Ascending aorta (tissue), 2 donors: ENCODE measurements at places on chromosomes 7 and 10.
A peak's percentile ranks its signal among the peaks of the same experiment; 100 is the strongest.

- no peak overlapping the region for H3K4me3 ChIP-seq
- H3K27me3 ChIP-seq: no peaks in the 10 kb centered on the region
- peak overlapping the region; percentile 94 for H3K27ac ChIP-seq
- H3K4me1 ChIP-seq: peaks cover 27% of the 10 kb centered on the region
These were observed 461.9 kb upstream of the KLF6 start for GRCh38 chr10:4246881-4247358.

- H3K36me3 ChIP-seq: no peaks in the 10 kb centered on the region
- no peak overlapping the region for H3K27ac ChIP-seq
- H3K4me1 ChIP-seq: no peaks in the 10 kb centered on the region
- no peak for DNase-seq
- no peak overlapping the region for H3K4me3 ChIP-seq
These were observed 157.1 kb downstream of the TSPAN12 start for GRCh38 chr7:120700796-120701195.

DNA sequence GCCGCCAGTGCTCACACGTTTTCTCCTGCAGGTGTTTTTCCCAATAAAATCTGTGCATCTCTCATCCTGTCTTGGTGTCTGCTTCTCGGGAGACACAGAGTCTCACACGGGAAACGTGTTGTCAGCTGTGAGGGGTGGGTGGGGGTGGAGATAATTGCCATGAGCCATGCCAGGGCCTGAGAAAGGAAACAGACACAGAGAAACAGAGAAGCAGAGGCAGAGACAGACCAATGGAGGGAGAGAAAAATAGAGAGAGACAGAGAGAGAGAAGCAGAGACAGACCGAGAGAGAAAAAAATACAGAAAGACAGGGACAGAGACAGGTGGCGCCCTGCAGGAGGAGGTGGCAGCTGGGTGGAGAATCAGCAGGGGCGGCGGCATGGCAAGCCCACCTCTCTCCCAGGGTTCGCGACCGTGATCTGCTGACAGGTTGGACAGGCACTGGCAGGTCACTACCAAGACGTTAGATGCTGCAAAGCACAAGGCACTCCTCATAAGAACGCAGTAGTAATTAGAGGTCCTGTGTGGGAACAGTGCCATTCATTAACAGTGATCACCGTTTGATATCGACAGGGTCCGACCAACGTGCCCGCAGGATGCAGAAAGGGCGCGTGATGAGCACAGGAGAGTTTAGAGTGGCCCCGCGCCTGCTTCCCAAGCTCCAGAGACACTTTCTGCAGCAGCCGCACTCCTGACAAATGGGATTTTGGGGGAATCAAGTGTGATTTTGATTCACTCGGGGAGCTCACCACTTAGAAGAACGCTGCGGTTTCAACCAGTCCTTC, 70.5 kb upstream of the INSIG1 start:
- H3K4me3 ChIP-seq: no peak overlapping the region
- H3K36me3 ChIP-seq: no peaks in the 10 kb centered on the region
- no peaks in the 10 kb centered on the region for H3K4me1 ChIP-seq
- H3K27me3 ChIP-seq: no peaks in the 10 kb centered on the region
- no peak for DNase-seq
- no peak overlapping the region for H3K27ac ChIP-seq

- DNase-seq: no peak
- H3K4me3 ChIP-seq: no peak overlapping the region
- no peaks in the 10 kb centered on the region for H3K36me3 ChIP-seq
- no peaks in the 10 kb centered on the region for H3K27me3 ChIP-seq
- H3K4me1 ChIP-seq: no peaks in the 10 kb centered on the region
These were observed 332.5 kb downstream of the WDR11 start for GRCh38 chr10:121183707-121184106.

- peaks cover 2% of the 10 kb centered on the region for H3K4me1 ChIP-seq
- no peaks in the 10 kb centered on the region for H3K36me3 ChIP-seq
- no peak overlapping the region for H3K4me3 ChIP-seq
- no peak overlapping the region for H3K27ac ChIP-seq
These were observed 10.9 kb upstream of the GDF2 start for GRCh38 chr10:47311193-47311931.

DNA sequence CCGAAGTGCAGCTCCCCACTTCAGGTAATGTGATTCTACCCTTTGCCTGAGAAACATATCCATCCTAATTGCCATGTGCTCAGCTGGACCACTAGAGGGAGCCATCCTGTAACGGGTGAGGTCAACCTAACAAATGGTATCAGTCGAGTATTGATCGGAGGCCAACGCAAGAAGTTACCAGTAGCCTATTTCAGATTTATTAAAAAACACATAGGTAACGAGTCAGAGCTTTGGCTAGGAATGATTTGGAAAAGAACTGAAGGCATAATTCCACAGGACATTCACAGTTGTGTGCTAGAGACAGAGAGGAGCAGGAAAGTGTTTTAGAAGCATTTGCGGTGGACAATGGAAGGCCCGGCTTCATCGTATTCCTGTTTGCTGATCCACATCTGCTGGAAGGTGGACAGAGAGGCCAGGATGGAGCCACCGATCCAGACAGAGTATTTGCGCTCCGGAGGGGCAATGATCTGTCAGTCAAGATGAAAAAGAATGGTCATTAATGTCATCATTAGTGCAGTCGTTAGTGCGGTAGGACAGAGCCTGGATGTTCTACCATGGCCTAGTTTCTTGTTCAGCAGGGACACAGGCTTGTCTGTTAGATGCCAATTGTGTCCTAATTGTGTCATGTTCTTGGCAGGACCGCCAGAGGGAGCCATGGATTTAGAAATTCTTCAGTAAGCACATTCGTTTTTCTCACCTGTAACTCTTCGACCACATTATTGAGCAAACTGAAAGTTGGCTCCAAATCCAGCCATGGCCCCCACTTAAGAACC, 17.5 kb downstream of the ACTA2 start:
- no peak for DNase-seq
- H3K4me3 ChIP-seq: no peak overlapping the region
- no peaks in the 10 kb centered on the region for H3K27me3 ChIP-seq
- H3K27ac ChIP-seq: peak overlapping the region; percentile 53

- DNase-seq: peak; percentile 91
- peak overlapping the region; percentile 50 for H3K4me3 ChIP-seq
- no peaks in the 10 kb centered on the region for H3K36me3 ChIP-seq
- peak overlapping the region; percentile 86 for H3K27ac ChIP-seq
- peaks cover 27% of the 10 kb centered on the region for H3K4me1 ChIP-seq
These were observed 254.1 kb downstream of the TNS3 start for GRCh38 chr7:47327698-47328391.

GRCh38 chr10:70457759-70458305, 16.4 kb upstream of the NODAL start:
- no peak for DNase-seq
- H3K27ac ChIP-seq: peak overlapping the region; percentile 91
- no peaks in the 10 kb centered on the region for H3K36me3 ChIP-seq
- H3K4me1 ChIP-seq: peaks cover 5% of the 10 kb centered on the region
- H3K4me3 ChIP-seq: peak overlapping the region; percentile 58

- H3K36me3 ChIP-seq: no peaks in the 10 kb centered on the region
- no peak for DNase-seq
- H3K4me1 ChIP-seq: peaks cover 19% of the 10 kb centered on the region
- no peak overlapping the region for H3K4me3 ChIP-seq
- H3K27me3 ChIP-seq: no peaks in the 10 kb centered on the region
These were observed 142.6 kb downstream of the PLXDC2 start for GRCh38 chr10:19958787-19959186.

- DNase-seq: no peak
- H3K4me1 ChIP-seq: no peaks in the 10 kb centered on the region
- no peaks in the 10 kb centered on the region for H3K36me3 ChIP-seq
- no peak overlapping the region for H3K27ac ChIP-seq
- no peaks in the 10 kb centered on the region for H3K27me3 ChIP-seq
- no peak overlapping the region for H3K4me3 ChIP-seq
These were observed 9.4 kb upstream of the CACUL1 start for GRCh38 chr10:118764195-118764594.

DNA sequence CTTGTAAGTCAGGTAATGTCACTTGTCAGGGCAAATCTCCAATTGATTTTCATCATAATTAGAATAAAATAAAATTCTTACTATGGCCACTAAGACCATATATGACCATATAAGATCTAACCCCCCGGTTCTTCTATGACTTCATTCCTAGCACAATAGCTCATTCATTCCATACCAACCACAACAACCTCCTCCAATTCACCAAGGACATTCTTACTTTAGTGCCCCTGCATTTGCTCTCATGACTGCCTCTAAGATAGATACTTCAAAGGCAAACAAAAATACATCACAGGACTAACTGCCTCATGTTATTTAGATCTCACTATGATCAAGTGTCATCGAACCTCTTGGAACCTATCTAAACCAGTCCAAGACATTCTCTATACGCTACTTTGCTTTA, 90.8 kb downstream of the SNX13 start:
- no peaks in the 10 kb centered on the region for H3K4me1 ChIP-seq
- H3K27me3 ChIP-seq: no peaks in the 10 kb centered on the region
- no peak overlapping the region for H3K27ac ChIP-seq
- DNase-seq: no peak
- no peak overlapping the region for H3K4me3 ChIP-seq
- no peaks in the 10 kb centered on the region for H3K36me3 ChIP-seq

- H3K27me3 ChIP-seq: no peaks in the 10 kb centered on the region
- H3K4me1 ChIP-seq: no peaks in the 10 kb centered on the region
- no peaks in the 10 kb centered on the region for H3K36me3 ChIP-seq
- H3K27ac ChIP-seq: no peak overlapping the region
- no peak overlapping the region for H3K4me3 ChIP-seq
These were observed 22.4 kb upstream of the GDF10 start for GRCh38 chr10:47277352-47278151.

GRCh38 chr10:73054286-73054685, 42.4 kb downstream of the P4HA1 start:
- DNase-seq: no peak
- peaks cover 44% of the 10 kb centered on the region for H3K36me3 ChIP-seq
- no peaks in the 10 kb centered on the region for H3K27me3 ChIP-seq
- no peak overlapping the region for H3K27ac ChIP-seq
